ENCODE measurements at places on chromosomes 16 and 17.

DNA sequence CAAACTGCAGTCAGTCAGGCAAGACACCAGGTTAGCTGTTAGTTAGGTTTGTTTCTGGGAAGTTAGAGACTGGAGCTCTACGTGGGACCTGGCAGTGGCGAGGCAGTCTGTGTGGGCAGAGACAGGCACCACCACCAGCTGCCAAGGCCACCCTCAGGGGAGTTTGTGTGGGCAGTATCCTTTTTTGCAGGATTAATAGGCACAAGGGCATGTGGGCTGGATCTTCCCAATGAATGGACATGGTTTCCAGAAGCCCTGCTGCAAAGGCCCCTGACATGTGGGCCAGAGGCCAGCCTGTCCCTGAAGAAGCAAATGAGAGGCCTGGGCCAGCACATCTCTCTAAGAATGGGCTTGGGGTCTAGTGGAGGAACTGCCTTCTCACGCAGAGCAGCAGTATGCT is 19.2 kb upstream of the SREBF1 start:
- DNase-seq, result no peak

DNA sequence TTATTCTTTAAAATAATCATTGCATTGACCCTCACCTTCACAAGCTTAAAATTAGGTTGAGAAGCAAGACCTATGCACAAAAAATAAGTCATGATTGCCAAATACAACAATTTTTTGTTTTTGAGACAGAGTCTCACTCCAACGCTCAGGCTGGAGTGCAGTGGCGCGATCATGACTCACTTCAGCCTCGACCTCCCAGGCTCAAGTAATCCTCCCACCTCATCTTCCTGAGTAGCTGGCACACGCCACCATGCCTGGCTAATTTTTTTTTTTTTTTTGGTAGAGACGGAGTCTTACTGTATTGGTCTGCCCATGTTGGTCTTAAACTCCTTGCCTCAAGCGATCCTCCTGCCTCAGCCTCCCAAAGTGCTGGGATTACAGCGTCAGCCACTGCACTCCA is 24.2 kb downstream of the ZNF652 start:
- DNase-seq, result no peak

DNA sequence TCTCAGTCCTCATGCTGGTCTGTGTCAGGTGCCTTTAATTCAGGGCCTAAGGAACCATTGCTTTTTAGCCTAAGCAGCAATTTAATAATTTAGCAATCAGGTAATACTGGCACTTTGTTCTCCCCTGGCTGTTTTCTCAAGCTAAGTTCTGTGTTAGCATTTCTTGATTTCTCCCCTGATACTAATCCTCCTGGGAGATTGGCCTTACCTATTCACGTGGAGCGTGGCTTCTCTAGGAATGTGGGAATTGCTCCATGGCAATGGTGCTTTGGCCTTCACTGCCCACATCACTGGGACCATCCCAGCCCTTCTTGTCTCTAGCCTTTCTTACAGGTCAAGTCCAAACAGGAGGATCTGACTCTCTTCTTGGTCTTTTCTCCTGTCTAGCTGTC is 55.7 kb downstream of the ZNRF1 start:
- no peak for DNase-seq

GRCh38 chr16:24936151-24936550 is 79.0 kb downstream of the ARHGAP17 start:
- DNase-seq, result no peak

DNA sequence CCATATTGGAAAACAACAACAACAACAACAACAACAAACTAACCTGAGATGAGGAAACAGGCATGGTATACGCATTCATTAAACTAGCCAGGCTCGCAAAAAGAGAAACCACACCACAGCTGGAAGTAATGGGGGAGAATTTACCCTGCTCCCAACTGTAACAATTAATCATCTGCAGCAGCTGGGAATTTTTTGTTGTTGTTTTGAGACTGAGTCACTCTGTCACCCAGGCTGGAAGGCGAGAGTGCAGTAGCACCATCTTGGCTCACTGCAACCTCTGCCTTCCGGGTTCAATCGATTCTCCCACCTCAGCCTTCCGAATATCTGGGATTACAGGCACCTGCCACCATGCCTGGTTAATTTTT is 16.3 kb downstream of the PRPSAP1 start:
- no peak for DNase-seq

DNA sequence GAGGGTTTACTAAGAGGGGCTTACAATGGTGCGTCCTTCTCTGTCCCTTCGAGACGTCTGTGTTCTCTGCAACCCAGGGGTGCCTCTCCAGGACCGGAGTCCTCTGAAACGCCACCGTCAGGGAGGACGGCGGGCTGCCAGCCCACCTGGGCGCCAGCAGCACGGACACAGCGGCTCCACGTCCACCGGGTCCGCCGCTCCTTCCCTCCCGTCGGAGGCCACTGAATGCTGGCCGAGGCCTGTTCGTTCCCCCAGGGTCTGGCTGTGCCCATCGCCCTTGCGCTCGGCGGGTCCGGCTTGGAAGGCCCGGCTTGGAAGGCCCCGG is 403 bp downstream of the TEPSIN start:
- no peak for DNase-seq

DNA sequence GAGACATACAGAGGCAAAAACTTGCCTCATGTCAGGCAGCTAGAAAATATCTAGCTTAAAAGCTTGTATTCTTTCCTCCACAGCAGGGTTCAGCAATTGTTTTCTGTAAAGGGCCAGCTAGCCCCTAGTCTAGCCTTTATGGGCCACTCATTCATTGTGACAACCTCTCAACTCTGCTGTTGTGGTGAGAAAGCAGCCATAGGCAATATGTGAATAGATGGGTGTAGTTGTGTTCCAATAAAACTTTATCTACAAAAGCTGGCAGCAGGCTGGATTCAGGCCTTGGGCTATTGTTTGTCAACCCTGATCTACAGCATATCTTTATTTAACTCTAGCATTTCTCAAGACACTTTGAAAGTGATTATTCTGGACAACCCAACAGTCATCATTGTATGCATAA is 46.4 kb upstream of the CDYL2 start:
- no peak for DNase-seq

Data from 8988T (cell line).